ENCODE measurements at places on chromosomes 7 and 10. TPM values are rescaled to one million over a fixed set of nuclear protein-coding genes. Genes with fewer than 3 reads are reported as not detected.

The GPR26 gene
- not detected for total RNA-seq

The TPK1 gene
- 11.5 TPM for total RNA-seq

The MKX gene
- total RNA-seq: not detected

The FAM25A gene
- total RNA-seq: not detected

The C10orf143 gene
- 6.1 TPM for total RNA-seq

The DIP2C gene
- 29.5 TPM for total RNA-seq

The BAMBI gene
- total RNA-seq: 0.89 TPM

The AKR1B15 gene
- not detected for total RNA-seq

The IL2RA gene
- 27.5 TPM for total RNA-seq

The TYW1B gene
- 6.2 TPM for total RNA-seq

The CHST3 gene
- total RNA-seq: not detected

The PNLIPRP1 gene
- not detected for total RNA-seq

Data from OCI-LY7 (cell line).